ENCODE measurements at places on chromosomes 12 and 14. TPM values are rescaled to one million over a fixed set of nuclear protein-coding genes. Genes with fewer than 3 reads are reported as not detected.

DNA sequence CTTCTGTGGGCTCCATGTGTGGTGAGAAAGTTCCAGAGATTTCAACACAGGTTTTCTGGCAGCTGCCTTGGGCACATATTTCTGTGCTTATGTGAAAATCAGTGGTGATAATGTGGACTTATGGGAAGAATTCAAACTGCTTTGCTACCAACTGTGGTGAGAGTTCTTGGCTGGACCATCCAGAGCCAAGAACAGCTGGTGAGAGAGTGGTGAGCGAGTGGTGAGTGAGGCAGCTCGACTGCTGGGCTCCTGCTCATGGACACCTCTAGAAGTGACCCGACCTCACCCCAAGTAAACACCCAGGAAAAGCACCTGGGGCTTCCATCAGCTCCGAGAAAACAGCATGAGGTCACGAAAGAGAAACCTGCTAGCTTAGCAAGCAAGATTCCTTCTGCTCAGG, 106.4 kb downstream of the PIWIL1 start:
- no peak for DNase-seq

DNA sequence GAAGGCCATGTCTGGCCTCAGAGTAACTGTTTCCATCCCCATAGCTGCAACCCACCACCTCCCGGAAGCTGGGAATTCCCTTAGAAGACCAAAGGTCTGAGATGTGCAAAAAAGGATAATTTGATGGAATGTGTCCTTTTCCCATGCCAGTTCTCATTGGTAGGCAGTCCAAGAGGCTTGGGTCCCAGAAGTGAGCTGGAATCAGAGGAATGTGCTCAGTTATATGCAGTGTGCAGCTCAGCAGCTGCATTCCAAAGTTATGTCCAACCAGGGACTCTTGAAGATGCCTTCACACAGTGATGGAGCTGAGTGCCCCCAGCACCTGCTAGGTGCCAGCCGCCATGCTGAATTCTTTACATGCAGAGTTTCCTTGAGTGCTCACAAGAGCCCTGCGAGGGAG, 583.9 kb upstream of the TBX3 start:
- DNase-seq: no peak

DNA sequence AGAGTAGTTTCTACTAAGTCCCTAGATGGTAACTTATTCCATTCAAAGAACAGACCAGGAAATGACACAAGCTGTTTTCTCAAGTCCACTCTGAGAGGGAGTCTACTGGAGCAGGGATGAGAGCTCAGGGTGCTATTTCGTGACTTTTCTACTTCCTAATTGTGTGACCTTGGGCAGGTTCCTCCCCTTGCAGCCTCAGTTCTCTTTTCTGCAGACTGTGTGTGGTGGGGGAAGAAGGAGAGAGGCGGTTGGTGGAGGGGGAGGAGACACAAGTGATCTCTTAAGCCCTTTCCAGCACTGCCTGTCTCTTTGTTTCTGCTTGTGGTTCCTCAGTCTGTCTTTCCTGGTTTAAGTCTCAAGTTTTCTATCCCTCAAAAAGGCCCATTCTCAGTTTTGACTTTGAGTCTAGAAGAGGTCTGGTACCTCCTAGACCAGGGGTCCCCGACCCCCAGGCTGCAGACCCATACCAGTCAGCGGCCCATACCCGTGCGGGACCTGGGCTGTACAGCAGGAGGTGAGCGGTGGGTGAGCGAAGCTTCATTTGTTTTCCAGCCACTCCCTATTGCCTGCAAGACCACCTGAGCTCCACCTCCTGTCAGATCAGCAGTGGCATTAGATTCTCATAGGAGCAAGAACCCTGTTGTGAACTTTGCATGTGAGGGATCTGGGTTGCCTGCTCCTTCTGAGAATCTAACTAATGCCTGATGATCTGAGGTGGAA, 10.7 kb downstream of the FGF6 start:
- DNase-seq: peak; percentile 37

DNA sequence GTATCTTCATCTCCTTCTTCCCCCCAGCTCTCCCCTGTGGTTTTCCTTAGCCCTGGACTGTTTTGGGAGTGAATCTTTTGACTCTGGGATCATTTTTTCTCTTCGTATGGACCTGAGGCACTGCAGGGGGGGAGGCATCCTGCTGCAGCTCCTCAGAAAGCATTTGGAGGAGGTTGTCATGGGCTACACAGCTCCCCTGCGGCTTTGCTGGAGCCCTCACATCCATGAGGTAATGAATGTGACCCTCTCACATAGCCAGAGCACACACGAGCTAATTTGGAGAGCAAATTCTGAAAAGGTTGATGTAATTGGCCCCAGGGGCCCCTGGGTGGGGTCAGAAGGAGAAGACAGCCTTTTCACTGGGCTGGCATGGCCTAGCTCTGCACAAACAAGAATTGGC, 110.9 kb downstream of the PAH start:
- no peak for DNase-seq

LMO3 gene
- total RNA-seq: 1.7 TPM

TEX52 gene
- total RNA-seq: not detected

ACTN1 gene
- 111 TPM for total RNA-seq

Data from lower leg skin (tissue), 4 donors.